ENCODE measurements at places on chromosomes 12 and 14.

GRCh38 chr12:4984344-4984743, 59.3 kb upstream of the KCNA5 start:
- no peak for DNase-seq

DNA sequence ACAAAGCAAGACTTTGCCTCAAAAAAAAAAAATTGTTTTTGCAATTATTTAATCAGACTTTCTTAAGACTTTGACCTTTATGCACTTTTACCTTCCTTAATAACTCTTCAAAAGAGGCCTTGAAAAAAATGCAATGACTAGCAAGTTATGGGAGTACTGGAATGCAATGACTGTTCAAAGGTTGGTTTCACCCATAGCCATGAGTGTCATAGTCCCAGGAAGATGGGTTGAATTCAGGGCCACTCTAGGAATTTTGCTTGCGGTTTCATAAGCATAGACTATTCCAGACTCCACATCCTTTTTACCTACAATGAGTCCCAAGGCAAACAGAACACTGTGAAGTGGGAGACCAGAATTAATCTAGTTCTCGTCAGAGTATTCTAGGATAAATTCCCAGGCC, 29.4 kb upstream of the DENND5B start:
- no peak for DNase-seq

- DNase-seq: no peak
These were observed 878.9 kb upstream of the SEL1L start for GRCh38 chr14:82412545-82412944.

GRCh38 chr12:74539261-74539660, 1.6 kb downstream of the ATXN7L3B start:
- DNase-seq: no peak

DNA sequence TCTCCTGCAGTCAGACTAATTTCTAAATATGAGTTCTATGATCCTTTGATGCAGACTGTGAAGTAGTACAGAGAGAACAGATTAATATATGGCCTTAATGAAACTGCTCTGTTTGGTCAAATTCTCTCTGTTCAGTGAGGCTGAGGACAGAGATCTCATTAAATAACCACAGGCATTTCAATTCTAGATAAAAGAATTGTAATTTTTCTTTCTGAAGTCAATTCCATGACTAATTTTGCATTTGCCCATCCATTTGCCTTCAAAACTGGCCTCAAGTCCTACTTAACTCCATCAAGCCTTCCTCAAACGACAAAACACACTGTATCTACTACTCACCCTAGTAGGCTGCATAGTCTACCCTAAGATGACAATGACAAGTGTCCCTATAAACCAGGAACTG, 67.1 kb downstream of the DUSP16 start:
- DNase-seq: no peak

- DNase-seq: no peak
These were observed 221.8 kb upstream of the SSTR1 start for GRCh38 chr14:37985826-37986470.

DNA sequence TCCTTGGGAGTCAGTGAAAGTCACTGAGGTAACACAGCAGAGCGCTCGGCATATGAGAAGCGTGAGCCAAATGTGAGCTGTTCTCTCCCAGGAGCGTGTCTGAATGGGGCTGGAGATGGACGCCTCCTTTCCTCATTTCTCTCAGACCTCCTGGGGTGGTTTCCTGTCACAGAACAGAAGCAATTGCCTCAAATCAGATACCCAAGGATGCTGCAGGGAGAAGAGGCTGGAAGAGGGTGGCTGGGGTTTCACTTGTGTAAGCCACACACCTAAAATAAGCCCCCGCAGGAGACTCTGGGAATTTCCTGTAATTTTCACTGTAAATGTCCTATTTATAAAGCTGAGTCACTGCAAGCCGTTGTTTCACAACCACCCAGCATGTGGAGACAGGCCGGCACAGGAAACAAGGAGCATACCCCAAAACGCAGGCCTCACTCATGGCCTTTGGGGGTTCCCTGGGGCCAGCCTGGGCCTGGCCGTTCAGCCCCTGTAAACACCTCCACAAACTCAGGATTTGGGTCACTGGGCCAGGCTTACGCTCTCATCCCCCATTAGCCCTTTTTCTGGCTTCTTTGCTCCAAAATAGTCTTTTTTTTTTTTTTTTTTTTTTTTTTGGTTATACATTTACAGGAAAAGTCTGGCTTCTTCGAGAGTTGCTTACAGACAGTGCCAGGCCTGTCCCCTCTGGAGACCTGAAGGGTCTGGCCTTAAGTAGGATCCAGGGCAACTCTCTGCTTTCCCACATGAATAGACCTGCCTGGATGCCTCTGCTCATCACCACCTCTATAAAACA, 55.3 kb downstream of the VCPKMT start:
- no peak for DNase-seq

GRCh38 chr14:94489336-94489735, 13.3 kb upstream of the SERPINA9 start:
- DNase-seq: no peak

All from hypothalamus (tissue), 51 donors.